ENCODE measurements at places on chromosomes 1 and 21.

- no peak for DNase-seq
Measured at GRCh38 chr1:14580986-14581385, 17.5 kb upstream of the KAZN start.

DNA sequence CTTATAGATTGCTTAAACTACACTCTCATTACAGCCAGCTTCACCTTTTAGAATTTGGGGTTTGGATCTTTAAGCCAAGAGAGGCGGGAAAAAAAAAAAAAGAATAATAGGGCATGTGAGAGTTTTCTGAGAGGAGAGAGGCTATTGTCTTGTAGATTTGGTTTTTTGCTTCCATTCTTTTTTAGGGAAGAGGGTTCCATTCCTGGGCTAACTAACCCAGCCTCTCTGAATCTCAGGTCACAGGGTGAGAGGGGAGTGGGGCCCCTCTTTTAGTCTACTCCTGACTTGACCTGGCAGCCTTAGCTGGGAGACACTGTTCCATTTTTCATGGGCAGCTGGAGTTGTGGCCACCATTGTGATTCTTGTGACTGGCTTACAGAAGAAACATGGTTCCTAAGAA is 24.2 kb downstream of the PBX1 start:
- no peak for DNase-seq

DNA sequence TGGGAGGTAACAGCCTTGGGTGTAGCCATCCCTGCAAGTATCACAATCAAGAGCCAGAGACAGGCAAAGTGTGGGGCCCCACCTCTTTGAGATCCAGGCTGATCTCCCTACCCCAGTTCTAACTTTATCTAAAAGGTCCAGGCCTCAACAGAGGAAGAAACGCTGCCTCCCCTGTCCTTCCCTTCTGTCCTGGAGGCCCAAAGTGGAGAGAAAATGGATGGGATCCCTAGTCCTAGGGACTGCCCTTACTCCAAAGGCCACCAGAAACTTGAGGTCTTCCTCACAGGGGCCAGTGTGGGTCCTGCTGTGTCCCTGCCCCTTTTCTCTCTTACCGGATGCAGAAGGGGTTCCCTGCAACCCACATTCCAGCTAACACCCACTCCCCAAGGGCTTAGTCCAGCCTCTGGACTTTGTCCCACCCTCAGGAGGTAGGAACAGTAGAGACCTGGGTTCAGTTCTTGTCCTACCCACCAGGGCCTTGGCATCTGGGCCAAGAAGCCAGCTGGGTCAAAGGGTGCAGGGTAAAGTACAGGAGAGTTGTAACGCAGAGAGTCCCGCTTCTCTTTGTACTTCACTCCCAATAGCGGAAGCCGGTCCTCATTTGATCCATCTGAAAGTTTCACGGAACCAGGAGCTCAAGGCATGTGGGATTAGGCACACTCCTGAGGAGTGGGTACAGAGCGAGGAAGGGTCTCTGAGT is 1.9 kb downstream of the HDGF start:
- DNase-seq = peak; percentile 59

DNA sequence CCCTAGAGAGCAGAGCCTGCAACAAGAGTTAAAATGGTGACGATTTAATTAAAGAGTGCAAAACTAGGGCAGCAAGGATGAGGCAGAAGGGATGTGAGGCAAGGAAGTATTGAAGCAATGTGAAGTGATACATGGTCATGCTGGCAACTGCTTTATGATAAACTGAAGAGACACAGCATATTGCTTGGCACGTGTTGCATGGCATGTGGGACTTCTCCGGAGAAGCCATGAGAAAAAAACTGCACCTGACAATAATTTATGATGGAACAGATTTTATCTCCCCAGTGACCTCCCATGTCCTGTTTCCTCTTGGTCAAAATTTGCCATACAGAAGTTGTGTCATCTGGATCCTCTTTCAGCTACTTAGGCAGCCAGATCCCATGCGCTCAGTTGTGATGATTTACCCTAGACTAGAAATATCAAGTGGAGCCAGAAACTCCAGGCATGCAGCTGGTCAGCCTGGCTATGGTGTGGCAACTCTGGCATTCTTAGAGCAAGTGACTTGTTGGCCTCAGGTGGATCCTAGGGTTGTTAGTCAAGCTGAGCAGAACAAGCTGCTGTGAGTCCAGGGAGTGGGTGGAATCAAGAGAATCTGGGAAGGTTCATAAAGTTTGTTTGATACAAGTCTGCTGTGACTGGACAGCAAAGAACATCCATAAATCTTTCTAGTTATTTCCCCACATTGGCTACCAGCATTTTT is 611.4 kb upstream of the USP24 start:
- DNase-seq = no peak

DNA sequence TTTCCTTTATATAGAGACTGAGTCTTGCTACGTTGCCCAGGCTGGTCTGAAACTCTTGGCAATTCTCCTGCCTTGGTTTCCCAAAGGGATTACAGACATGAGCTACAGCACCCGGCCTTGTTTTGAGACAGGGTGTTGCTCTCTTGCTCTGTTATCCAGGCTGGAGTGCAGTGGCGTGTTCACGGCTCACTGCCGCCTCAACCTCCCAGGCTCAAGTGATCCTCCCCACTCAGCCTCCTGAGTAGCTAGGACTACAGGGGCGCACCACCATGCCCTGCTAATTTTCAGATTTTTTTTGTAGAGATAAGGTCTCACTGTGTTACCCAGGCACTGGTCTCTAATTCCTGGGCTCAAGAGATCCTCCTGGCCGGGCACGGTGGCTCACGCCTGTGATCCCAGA is 14.8 kb downstream of the LCK start:
- DNase-seq = no peak

- no peak for DNase-seq
Measured at GRCh38 chr1:15305468-15305770, 58.4 kb downstream of the FHAD1 start.

GRCh38 chr1:13780780-13781179 is 80.8 kb downstream of the PRDM2 start:
- DNase-seq = no peak

GRCh38 chr1:92754719-92755050 is 30.2 kb downstream of the EVI5 start:
- DNase-seq = peak; percentile 17

DNA sequence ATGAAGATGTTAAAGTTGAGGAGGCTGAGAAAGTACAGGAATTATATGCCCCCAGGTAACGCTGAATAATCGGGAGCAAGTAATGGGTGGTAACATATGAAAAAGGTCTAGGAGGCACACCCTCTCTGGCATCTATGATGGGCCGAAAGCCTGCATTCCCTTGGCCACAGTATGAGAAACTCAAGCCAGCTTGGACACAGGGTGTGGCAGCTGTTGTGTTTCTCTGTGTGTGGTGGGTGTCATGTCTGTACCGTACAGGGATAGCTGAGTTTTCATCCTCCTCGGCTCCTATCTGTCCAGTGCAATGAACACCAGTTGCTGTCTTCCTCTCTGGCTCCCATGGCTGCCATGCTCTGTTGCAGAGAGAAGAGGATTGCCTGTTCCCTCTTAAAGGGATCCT is 32.9 kb downstream of the NBPF3 start:
- DNase-seq = no peak

DNA sequence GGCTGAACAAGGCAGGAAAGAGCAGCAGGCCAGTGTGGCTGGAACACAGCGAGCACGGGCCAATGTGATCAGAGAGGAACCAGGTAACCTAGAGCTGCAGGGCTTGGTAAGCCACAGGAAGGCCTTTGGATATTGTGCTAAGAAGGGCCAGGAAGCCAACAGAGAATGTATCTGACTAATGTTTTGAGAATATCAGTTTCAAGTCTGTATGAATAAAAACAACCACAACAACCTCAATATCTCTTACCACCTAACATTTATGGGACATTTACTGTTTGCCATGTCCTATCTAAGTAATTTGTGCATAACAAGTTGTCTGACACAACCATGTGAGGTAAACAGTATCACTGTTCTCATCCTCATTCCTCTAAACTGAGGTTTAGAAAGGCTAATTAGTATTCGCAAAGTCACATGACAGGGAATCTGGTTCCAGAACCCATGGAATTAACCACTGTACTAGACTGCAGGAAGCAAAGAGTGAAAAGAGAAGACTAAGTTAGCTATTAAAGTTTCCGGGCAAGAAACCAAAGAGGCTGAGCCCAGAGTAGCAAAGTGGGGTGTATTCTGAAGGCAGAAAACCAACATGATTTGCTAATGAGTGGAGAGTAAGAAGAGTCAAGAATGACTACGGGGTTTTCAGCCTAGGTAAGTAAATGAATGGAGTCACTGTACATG is 38.9 kb downstream of the SPRTN start:
- DNase-seq = no peak

DNA sequence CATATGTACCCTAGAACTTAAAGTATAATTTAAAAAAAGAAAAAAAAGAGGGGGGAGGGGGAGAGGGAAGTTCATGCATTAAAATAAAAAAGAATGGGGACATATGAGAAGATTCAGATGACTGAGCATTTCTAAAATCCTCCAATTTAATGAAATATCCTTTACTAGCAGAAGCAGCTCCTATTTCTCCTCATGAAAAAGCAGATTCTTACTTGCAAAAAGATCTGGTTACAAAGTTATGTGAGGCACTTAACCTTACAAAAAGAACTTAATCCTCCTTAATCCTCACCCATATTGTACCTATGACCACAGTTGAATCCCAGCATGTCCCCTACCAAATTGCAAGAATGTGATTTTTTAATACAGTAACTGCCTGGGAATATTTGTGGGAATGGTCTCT is 298.5 kb downstream of the SRGAP2C start:
- DNase-seq = no peak

DNA sequence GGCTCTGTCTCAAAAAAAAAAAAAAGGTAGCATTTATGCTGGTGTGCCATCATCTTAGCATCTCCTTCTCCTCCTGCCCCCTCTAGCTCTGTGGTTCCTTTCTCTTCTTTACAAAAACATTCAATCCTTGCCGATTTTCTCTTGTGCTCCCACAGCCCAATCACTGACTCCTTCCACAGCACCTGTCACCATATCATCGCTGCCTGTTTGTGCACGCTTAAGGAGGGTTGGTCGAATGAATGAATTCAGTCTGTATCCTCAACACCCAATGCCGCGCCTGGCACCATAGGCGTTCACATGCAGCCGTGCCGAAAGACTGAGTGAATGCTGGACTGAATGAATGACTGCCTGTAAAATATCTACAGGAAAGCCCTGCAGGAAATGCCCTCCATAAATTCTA is 7.9 kb downstream of the RNU5D-1 start:
- DNase-seq = no peak

GRCh38 chr1:177088966-177089365 is 75.5 kb downstream of the ASTN1 start:
- no peak for DNase-seq

GRCh38 chr1:212791261-212791675 is 309 bp downstream of the NSL1 start:
- DNase-seq = no peak

- no peak for DNase-seq
Measured at GRCh38 chr1:56202796-56203492, 376.4 kb downstream of the PLPP3 start.

DNA sequence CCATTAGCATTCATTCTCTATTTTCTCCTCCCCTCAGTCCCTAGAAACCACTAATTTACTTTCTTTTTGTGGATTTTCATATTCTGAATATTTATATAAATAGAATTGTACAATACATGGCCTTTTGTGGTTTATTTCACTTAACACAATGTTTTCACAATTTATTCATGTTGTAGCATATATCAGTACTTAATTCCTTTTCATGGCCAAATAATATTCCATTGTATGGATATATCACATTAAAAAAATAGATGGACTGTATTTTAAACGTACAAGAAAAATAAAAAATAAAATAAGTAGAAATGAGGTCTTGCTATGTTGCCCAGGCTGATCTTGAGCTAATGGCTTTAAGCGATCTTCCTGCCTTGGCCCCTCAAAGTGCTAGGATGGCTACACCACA is 25.0 kb downstream of the SCP2 start:
- DNase-seq = no peak

DNA sequence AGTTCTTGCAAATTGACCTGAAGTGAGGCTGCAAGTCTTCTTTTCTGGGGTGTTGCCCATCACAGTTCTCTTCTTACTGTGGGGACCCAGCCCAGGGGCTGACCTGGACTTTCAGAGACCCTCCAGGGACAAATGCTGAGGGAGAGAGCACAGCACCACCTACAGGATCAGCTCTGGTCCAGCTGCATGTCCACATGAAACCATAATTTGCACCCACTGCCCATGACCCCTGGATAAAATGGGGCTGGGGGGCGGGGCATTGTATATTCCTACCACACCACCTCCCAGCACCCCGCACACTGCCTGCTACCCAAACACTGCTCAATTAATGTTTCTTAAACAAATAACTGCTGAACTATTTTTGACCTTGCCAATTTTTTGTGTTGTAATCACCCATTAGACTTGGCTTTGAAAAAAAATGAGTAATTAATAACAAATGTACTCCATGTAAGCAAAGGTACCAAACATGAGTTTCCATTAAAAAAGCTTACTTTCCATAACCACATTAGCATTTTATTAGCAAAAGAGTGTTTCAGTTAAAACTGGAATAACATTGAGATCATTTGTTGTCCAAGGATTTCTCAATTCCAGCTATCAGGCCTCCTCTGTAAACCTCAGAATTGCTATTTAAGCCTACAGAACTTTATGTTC is 168.0 kb upstream of the RAB4A start:
- peak; percentile 29 for DNase-seq

DNA sequence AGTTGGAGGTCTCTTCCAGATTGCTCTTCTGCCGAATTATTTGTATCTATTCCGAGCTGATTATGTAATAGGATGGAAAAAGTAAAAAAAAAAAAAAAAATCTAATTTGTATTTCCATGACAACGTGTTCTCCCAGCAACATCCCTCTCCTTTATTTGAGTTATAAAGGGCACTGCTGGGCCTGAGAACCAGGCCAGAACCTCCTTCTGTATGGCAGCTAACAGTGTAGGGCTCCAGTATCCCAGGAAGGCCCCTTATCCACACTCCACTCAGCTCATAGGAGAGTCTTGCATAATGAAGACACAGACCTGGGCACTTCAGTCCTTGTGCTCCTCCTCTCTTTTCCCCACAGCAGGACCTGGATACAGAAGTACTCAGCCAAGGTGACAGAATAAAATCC is 3.7 kb upstream of the IPO9 start:
- DNase-seq = no peak

- no peak for DNase-seq
Measured at GRCh38 chr1:230825761-230826160, 42.6 kb downstream of the C1orf198 start.

GRCh38 chr1:203026666-203027663 is 674 bp downstream of the PPFIA4 start:
- DNase-seq = no peak

GRCh38 chr1:200035397-200035955 is 8.0 kb downstream of the NR5A2 start:
- no peak for DNase-seq

GRCh38 chr1:221829327-221830015 is 87.6 kb upstream of the DUSP10 start:
- peak; percentile 23 for DNase-seq

- no peak for DNase-seq
Measured at GRCh38 chr1:74596717-74597116, 76.9 kb downstream of the ERICH3 start.
